Daoy (cell line): ENCODE measurements at places on chromosomes 5 and 9. TPM values are rescaled to one million over a fixed set of nuclear protein-coding genes. Genes with fewer than 3 reads are reported as not detected.

CATSPER3 gene
- total RNA-seq: 0.06 TPM in 1 of 2 replicates, not detected in the other

- peak; percentile 45 for DNase-seq
Measured at GRCh38 chr5:17723876-17724275, 89.6 kb downstream of the TAF11L14 start.

IFNB1 gene
- total RNA-seq: not detected in 2 replicates

LEAP2 gene
- total RNA-seq: 0.17 and 0.68 TPM in 2 replicates

ARHGEF37 gene
- total RNA-seq: 0.69 and 0.80 TPM in 2 replicates

- no peak for DNase-seq
Measured at GRCh38 chr9:90815944-90816357, 14.3 kb downstream of the SYK start.

DNA sequence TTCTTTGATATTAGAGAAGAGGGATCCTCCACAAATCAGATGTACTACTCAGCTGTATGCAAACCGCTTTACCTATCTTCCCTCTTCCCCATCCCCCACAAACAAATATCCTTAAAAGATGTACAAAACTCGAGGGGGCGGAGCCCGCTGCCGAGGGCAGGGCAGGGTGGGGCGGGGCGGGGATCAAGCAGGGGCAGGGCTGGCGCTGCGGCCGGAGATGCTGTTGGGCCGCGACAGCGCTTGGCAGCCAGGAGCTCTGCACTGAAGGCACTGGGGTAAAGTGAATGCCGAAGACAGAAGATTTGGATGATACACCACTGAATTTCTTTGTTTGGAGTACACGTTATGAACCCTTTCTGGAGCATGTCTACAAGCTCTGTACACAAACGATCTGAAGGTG, 474.8 kb downstream of the CDH10 start:
- no peak for DNase-seq

DNA sequence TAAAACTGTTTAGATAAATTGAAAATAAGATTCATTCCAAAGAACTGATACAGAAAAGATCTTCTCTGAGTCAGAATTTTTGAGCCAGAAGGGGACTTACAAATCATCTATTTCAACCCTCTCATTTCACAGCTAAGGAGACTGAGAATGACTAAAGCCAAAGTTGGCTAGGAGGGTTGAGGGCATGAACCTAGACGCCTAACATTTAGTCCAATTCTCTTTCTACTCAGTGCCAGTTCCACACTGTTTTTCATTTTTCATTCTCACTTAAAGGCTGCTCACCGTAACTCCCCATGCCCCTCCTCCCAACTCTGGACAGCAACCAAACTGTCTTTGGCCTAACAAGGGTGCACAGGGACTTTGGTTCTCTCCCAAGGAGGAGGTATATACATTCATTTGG, 364.0 kb downstream of the NDUFS4 start:
- no peak for DNase-seq

LURAP1L gene
- total RNA-seq: 2.0 and 2.4 TPM in 2 replicates

DNA sequence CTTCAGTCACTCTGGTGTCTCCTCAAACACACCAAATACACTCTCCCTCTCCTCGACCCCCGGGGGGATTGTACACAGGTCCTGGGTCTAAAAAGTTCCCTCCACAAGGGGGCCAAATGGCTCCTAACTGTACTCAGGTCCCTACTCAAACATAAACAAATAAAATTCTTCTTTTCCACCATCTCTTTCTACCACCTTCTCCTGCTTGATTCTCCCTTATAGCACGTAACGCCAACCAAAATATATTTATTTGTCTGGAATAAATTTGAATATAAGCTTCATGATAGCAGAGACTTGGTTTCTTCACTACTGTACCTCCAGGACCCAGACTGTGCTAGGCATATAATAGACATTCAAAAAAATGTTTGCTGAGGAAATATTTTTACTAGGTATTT, 21.4 kb downstream of the ZNF608 start:
- DNase-seq: no peak

DNA sequence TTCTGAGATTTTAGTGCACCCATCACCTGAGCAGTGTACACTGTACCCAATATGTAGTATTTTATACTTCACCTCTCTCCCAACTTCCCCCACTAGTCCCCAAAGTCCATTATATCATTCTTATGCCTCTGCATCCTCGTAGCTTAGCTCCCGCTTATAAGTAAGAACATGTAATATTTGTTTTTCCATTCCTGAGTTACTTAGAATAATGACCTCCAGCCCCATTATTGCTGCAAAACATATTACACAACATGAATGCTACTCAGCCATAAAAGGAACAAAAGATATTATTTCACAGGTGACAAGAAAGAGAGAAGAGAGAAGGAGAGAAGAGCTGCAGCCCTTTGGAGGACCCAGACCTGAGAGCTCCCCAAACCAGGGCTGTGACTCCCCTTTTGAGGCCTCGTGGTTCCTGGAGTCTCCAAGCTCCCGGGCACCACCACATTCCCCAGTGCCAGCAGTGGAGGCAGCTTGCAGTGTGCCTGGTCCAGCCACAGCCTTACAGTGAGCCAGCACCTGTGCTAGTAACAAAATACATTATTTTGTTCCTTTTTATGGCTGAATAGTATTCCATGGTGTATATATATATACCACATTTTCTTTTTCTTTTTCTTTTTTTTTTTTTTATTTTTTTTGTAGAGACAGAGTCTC, 194.5 kb upstream of the DAB2 start:
- no peak for DNase-seq

GRCh38 chr5:24401773-24402172, 243.0 kb downstream of the CDH10 start:
- DNase-seq: no peak

OTULIN gene
- total RNA-seq: 13.6 and 29.2 TPM in 2 replicates

- DNase-seq: no peak
Measured at GRCh38 chr5:59416451-59416850, 477.1 kb downstream of the PDE4D start.

PCDH12 gene
- total RNA-seq: 0.03 TPM in 1 of 2 replicates, not detected in the other

SLC45A2 gene
- not detected in 2 replicates for total RNA-seq

CNTLN gene
- 5.5 and 5.6 TPM in 2 replicates for total RNA-seq

HRCT1 gene
- 1.8 and 3.5 TPM in 2 replicates for total RNA-seq

- DNase-seq: no peak
Measured at GRCh38 chr5:63768221-63768620, 194.0 kb downstream of the HTR1A start.

DNA sequence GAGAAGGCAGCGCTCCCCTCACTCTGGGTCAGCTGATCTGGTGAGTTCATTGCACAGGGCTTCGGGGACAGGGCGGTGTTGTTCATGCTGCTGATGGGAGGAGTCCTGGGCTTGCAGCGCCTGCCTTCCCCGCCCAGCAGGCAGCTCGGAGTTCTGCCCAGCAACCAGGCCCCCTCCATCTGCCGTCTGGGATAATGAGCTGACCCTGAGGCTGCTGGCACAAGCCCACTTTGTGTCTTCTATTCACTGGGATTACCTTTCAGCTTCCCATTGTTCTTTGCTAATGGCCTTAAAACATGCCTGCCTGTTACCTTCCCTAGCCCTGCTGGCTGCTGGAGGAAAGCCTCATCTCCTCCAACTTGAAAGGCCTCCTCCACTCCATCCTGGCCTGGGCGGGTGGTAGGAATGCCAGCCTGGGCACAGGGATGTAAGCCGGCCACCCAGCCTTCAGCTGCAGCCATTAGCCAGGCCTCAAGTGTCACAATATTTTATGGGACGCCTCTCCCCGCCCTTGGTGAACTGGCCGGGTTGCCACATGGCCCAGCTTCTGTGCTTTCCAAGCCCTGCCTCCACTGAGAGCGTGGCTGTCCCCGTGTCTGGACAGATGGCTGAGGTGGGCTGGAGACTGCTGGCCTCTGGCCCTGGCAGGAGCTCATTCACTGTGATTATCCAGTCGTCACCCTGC, 70.4 kb downstream of the GADD45G start:
- no peak for DNase-seq

- DNase-seq: no peak
Measured at GRCh38 chr9:124442379-124442778, 7.9 kb upstream of the ADGRD2 start.

GRCh38 chr5:35777358-35778087, 79.2 kb upstream of the IL7R start:
- peak; percentile 69 for DNase-seq

- DNase-seq: peak; percentile 53
Measured at GRCh38 chr9:126773004-126773607, 31.7 kb upstream of the ZBTB43 start.

DNA sequence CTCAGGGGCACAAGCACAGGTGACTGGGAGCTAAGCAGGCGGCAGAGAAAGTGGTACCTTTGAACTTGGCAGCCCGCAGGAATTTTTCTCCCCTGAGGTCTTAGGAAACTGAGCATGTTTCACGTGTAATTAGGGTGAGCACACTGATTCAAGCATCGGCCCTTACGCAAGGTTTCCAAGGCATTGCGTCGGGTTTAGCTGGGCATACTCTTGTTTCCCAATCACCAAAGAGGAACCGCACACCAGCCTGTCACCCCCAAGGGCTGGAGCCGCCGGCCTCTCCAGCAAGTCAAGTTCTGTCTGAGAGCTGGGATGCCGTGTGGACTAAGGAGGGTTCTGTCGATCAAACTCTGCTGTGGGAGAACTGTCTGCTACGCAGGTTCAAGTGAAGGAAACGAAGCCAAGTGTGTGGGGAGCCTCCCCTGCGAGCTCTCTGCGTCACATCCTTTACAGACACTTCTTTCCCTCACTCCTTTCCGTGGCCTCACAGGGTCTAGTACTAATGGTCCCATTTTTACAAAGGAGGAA, 53.0 kb downstream of the ERGIC1 start:
- DNase-seq: peak; percentile 59
